Lung (tissue), 17 donors: ENCODE measurements at places on chromosomes 7 and 10. TPM values are rescaled to one million over a fixed set of nuclear protein-coding genes. Genes with fewer than 3 reads are reported as not detected.

DNA sequence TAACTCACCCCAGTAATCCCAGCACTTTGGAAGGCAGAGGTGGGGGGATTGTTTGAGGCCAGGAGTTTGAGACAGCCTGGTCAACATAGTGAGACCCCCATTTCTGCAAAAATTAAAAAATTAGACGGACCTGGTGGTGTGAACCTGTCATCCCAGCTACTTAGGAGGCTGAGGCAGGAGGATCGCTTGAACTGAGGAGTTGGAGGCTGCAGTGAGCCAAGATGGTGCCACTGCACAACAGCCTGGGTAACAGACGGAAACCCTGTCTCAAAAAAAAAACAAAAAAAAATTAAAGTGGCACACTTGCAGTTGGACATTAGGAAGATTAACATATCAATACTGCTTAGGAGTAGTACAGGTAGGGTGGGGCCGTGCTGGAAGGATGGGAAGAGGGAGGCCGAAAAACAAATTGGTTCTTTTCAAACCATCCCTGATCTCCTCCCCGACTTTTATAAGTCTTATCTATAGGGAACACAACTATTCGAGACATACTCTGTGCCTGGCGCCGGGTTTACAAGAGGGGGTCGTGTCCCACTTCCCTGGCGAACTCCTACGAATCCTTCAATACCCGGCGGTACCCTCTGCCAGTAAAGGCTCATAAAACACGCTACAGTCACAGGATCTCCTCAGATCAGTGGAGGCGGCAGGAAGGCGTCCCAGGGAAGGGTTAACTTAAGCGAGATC lies 628 bp downstream of the TAF6 start:
- no peaks in the 10 kb centered on the region for H3K27me3 ChIP-seq
- peaks cover 14% of the 10 kb centered on the region for H3K4me1 ChIP-seq
- peak overlapping the region; percentile 75 for H3K27ac ChIP-seq
- DNase-seq = no peak
- peaks cover 3% of the 10 kb centered on the region for H3K36me3 ChIP-seq
- peak overlapping the region; percentile 86 for H3K4me3 ChIP-seq

GRCh38 chr10:112650588-112651030 lies 203.6 kb downstream of the VTI1A start:
- H3K36me3 ChIP-seq = no peaks in the 10 kb centered on the region
- H3K4me3 ChIP-seq = no peak overlapping the region
- DNase-seq = no peak
- no peaks in the 10 kb centered on the region for H3K27me3 ChIP-seq

GRCh38 chr7:125112850-125113249 lies 183.2 kb upstream of the POT1 start:
- H3K36me3 ChIP-seq = no peaks in the 10 kb centered on the region
- no peak for DNase-seq
- no peak overlapping the region for H3K27ac ChIP-seq
- H3K4me1 ChIP-seq = no peaks in the 10 kb centered on the region
- H3K27me3 ChIP-seq = no peaks in the 10 kb centered on the region

DNA sequence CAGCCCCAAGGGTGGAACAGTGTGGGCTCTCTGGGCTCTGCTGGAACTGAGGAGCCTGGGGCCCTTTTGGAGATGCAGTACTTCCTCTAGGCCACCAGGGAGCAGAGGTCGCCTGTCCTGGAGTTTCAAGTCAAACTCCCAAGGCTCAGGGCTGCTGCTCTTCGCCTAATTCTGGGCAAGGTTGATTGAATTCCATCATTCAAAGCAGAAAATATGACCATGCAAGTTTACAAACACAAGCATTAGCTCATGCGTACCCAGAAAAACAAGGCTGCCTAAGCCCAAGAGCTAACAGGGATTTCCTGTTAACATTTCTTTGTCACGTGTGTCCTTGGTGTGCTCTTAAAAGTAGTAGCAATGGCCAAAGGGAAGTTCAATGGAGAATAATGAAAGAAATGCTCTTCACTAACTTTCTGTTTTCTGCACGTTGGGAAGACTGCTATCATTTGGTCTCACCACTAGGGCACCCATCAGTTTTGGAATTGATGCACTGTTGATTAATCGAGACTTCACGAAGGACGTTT lies 20.1 kb downstream of the LDB3 start:
- H3K4me1 ChIP-seq = peaks cover 5% of the 10 kb centered on the region
- peak; percentile 78 for DNase-seq
- no peak overlapping the region for H3K27ac ChIP-seq
- no peaks in the 10 kb centered on the region for H3K27me3 ChIP-seq
- H3K36me3 ChIP-seq = no peaks in the 10 kb centered on the region
- H3K4me3 ChIP-seq = no peak overlapping the region

GRCh38 chr10:51394039-51394438 lies 305.4 kb downstream of the CSTF2T start:
- no peaks in the 10 kb centered on the region for H3K36me3 ChIP-seq
- no peak overlapping the region for H3K27ac ChIP-seq
- no peak overlapping the region for H3K4me3 ChIP-seq

- no peaks in the 10 kb centered on the region for H3K36me3 ChIP-seq
- no peak overlapping the region for H3K4me3 ChIP-seq
- DNase-seq = peak; percentile 51
- H3K27ac ChIP-seq = peak overlapping the region; percentile 61
- no peaks in the 10 kb centered on the region for H3K27me3 ChIP-seq
Measured at GRCh38 chr7:131225619-131226513, 101.8 kb upstream of the MKLN1 start.

DNA sequence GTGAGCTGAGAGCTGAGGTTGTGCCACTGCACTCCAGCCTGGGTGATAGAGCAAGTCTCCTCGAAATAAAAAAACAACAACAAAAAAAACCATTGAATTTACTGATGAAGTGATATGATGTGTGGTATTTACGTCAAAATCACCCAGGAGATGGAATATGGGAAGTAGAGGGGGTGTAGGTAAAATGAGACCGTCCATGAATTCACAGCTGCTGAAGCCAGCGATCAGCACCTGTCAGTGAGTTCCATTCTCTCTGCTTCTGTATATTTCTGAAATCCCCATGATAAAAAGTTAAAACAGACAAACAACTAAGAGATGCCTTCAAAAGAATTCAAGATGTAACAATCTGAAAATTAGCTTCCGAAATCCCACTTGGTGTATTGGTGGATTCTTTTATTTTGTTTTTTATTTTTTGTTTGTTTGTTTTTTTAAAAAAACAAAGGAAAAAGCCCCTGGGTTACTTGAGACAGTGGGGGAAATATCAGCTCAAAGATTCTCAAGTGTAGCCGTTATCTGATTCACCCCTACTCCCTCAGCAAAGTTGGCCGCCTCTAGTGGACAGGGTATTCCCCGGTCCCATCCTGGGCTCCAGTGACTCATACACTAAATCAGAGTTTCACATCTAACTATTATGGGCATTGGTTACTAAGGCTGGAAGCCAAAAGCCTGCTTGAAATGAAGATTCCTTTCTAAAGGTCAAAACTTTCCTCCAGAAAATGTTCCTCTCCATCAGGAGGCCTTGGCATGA lies 76.4 kb downstream of the MAP3K8 start:
- no peaks in the 10 kb centered on the region for H3K27me3 ChIP-seq
- no peaks in the 10 kb centered on the region for H3K4me1 ChIP-seq
- DNase-seq = no peak
- H3K27ac ChIP-seq = no peak overlapping the region
- H3K36me3 ChIP-seq = no peaks in the 10 kb centered on the region

DNA sequence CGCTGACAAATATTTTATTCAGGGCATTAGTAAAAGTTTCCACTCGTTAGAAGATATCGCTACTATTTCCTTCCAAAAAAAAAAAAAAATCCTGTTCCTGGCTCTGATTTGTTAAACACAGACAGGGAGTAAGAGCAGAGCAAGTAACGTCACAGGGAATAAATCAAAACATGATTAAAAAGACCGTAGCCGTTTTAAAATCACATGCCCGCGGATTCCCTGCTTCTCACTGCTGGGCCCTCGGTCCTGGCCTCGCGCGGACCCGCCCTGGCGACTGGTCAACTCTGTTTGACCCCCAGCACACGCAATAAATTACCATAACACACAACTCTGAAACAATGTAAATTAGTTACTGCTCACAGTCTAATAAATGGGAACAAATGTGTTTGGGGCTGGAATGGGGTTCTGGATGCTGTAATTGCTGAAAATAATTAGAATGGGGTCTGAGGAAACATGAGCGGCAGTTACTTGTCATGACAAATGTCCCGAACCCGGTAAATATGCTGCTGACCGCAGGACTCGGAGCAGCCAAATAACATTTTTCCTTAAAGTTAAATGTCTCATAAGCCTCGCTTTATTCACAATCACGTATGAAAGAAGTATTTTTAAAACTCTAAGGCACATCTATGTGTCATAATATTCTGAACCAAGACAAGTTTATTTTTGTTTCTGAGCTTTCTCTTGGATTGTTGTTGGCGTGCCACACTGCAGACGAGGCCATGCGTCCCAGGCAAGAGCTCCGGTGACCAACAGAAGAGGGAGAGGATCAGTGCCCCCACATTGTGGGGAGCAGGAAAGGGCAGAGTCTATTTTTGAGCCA lies 17.9 kb downstream of the EBF3 start:
- peaks cover 21% of the 10 kb centered on the region for H3K4me1 ChIP-seq
- H3K27me3 ChIP-seq = no peaks in the 10 kb centered on the region
- H3K4me3 ChIP-seq = no peak overlapping the region
- DNase-seq = peak; percentile 84
- H3K27ac ChIP-seq = no peak overlapping the region

DNA sequence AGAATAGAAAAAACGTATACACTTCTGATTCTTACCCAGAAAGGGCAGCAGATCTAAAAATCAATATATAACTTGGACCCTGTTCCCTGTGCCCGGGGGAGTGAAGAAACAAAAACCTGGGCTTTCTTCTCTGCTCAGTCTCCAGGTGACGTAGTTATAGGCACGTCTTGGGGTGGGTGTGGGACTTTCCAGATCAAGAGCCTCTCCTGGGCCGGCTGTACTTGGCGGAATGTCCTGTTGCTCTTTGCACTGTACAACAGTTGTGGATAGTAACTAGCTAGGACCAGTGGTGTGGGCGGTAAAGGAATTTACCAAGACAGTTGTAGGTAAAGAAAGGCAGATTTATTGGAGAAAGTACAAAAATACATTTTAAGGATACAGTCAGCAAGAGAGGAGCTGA lies 40.4 kb upstream of the STEAP4 start:
- no peak overlapping the region for H3K4me3 ChIP-seq
- H3K27me3 ChIP-seq = no peaks in the 10 kb centered on the region
- no peaks in the 10 kb centered on the region for H3K4me1 ChIP-seq
- H3K36me3 ChIP-seq = no peaks in the 10 kb centered on the region
- peak; percentile 17 for DNase-seq

GRCh38 chr7:102273749-102274712 lies 12.6 kb upstream of the SH2B2 start:
- no peaks in the 10 kb centered on the region for H3K27me3 ChIP-seq
- H3K27ac ChIP-seq = no peak overlapping the region
- no peaks in the 10 kb centered on the region for H3K4me1 ChIP-seq
- no peak overlapping the region for H3K4me3 ChIP-seq

DNA sequence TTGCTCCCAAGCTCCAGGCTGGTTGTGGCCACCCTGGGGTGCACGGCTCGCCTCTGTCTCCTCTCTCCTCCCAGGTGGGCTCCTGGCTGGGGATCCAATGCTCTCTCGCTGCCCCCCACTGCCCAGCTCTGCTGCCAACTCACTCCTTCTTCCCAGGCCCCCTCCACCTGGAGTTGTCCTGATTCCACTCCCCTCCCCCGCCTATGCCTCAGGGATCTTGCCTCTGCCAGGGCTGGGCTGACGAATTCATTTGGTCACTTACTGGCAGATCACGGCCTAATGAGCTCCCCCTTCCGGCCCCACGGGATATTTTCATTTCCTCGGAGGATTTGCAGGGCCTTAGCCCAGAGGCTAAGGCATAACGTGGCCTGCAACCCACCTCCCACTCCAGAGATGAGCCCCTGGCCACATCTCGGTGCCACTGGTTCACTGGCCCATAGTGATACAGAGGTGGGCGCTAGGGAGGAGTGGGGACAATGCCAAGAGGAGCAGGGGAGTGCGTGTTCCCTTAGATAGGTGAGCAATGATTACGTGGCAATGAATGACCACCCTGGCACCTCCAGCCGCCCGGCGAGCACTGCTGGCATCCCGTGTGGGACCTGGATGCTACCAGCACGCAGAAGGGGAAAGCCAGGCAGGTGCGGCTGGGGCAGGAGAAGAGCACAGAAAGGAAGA lies 344.6 kb upstream of the SHH start:
- DNase-seq = peak; percentile 15
- no peak overlapping the region for H3K4me3 ChIP-seq
- H3K4me1 ChIP-seq = no peaks in the 10 kb centered on the region
- no peaks in the 10 kb centered on the region for H3K27me3 ChIP-seq

DNA sequence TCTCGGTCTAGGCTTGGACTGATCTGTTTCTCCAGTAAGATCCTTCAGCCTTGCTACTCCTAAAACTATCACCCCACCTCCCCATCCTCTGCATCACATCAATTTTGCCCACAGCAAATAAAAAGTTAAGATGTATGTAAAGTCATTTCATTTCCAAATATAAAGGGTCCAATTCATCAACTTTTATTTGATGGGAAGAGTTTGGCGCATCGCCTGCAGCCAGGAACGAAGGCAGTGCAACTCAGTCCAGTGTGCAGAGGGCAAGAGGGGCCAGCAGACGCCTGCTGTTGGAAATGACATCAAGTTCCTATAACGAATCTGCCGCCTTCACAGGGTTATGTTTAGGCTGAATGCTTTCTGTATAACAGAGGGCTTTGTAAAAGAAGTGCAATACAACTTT lies 97.0 kb downstream of the SVIL start:
- H3K4me1 ChIP-seq = peaks cover 11% of the 10 kb centered on the region
- DNase-seq = no peak
- no peaks in the 10 kb centered on the region for H3K36me3 ChIP-seq

DNA sequence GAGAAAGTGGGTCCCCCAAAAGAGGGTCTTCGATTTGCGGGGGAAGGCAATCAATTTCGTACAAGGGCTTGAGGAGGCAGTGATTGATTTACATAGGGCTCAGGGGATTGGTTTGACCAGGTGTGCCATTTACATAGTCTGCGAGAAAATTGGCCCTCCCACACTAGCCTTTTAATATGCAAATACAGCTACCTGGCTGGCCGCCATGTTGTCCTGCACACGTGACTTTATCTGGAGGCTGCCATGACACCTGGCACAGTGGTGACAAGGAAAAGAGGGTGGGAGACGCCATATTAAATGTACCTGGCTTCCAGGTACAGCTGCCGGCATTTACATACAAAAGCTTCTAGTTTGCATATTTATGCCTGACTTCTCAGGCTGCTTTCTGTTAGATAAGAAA lies 1577.2 kb upstream of the LRRTM3 start:
- no peak overlapping the region for H3K27ac ChIP-seq
- no peaks in the 10 kb centered on the region for H3K4me1 ChIP-seq
- no peak overlapping the region for H3K4me3 ChIP-seq
- H3K36me3 ChIP-seq = no peaks in the 10 kb centered on the region
- H3K27me3 ChIP-seq = no peaks in the 10 kb centered on the region

GRCh38 chr10:86979977-86980448 lies 11.7 kb downstream of the ADIRF start:
- H3K27ac ChIP-seq = peak overlapping the region; percentile 68
- H3K4me3 ChIP-seq = no peak overlapping the region
- no peaks in the 10 kb centered on the region for H3K36me3 ChIP-seq
- no peaks in the 10 kb centered on the region for H3K27me3 ChIP-seq
- DNase-seq = no peak

The ZNF786 gene
- 5.9 TPM for total RNA-seq

The PAPSS2 gene
- total RNA-seq = 100 TPM

The PTF1A gene
- total RNA-seq = not detected

The LIPM gene
- total RNA-seq = not detected

The LRRC18 gene
- total RNA-seq = 4.5 TPM

The GATA3 gene
- 3.4 TPM for total RNA-seq

The HELLS gene
- 51.1 TPM for total RNA-seq

The GTF2IRD2 gene
- total RNA-seq = 28.4 TPM
